ENCODE measurements at places on chromosomes 7 and 10.

DNA sequence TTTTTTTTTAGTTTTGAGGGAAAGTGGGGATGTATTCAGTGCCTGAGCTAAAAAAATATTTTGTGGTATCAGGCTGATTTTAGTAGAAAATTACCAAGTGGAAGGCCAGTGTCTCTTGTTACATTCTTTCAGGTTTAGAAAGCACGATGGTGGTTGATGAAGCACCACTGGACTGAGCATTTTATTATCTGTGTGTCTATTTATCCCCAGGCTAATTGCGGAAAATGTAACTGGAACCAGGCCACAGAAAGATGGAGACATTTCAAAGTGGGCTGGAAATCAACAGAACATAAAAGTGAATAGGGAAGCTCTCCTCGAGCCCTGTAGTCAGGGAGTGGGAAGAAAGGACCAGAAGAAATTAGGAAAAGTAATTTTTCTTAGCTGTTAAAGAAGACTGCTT is 261.0 kb downstream of the STK31 start:
- DNase-seq: no peak

GRCh38 chr10:78844960-78845607 is 223.7 kb upstream of the ZMIZ1 start:
- DNase-seq: no peak

DNA sequence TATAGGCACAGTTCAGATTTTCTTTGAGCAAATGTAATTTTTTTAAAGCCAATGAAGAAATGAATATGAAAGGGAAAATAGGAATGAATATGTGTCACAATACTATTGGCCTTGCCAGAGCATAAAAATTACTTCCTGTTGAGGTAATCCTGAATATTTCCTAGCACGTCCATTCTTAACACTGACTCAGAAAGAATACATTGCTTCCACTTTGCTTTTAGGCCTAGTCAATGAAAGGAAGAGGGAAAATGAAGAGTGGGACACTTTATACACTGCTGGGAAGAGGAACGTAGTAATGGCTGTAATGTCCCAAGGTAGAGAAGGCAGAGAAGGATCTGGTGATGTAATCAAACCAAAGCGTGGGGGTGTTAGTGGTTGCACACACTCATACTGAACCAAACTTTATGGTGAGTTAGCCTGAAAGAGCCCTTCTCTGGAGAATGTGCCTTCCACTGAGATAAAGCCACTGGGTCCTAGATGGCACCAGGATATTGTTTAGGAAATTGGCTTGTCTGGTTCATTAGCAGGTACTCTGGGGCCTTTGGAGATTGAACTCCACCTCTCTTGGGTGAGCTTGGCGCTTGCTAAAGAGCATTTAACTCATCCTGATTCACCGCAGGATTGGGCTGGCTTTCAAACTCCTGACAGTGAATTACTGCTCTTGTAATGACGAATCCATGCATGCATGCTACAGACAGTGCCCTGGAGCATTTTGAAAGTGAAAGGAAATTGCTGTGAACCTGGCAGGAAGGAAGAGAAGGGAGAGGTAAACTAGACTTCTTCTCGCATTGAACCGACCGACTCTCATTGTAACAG is 254.9 kb downstream of the KIAA1217 start:
- no peak for DNase-seq

GRCh38 chr7:96838481-96838880 is 128.8 kb upstream of the SEM1 start:
- DNase-seq: no peak

- DNase-seq: no peak
These were observed 269.7 kb downstream of the ZMYND11 start for GRCh38 chr10:404991-405390.

GRCh38 chr7:123746931-123747488 is 1.8 kb downstream of the WASL start:
- no peak for DNase-seq

GRCh38 chr7:92834507-92835260 is 1.7 kb downstream of the CDK6 start:
- no peak for DNase-seq

DNA sequence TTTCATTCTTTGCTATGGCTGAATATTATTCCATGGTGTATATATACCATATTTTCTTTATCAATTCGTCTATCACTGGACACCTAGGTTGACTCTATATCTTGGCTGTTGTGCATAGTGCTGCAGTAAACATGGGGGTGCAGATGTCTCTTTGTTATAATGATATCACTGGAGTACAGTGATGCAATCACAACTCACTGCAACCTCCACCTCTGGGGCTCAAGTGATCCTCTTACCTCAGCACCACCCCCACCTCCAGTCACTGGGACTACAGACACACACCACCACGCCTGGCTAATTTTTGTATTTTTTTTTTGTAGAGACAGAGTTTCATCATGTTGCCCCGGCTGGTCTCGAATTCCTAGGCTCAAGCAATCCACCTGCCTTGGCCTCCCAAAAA is 15.6 kb downstream of the KLHL7 start:
- no peak for DNase-seq

DNA sequence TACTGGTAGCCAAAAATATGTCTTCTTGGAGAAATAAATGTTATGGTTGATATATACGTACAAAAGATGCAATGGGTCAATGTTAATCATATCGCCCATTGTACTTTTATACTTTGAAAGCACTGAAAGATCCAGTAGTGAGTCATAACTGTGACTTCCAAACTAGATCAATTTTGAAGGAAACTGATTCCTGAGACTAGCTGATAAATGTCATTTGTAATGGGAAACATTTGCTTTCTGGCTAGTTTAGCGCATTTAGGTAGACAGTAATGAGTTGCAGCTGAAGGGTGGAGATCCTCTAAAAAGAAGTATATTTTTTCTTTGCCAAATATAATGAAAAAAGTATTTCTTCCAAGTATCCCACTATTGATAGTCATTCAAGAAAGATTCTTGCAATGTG is 53.5 kb upstream of the ARHGAP21 start:
- no peak for DNase-seq

DNA sequence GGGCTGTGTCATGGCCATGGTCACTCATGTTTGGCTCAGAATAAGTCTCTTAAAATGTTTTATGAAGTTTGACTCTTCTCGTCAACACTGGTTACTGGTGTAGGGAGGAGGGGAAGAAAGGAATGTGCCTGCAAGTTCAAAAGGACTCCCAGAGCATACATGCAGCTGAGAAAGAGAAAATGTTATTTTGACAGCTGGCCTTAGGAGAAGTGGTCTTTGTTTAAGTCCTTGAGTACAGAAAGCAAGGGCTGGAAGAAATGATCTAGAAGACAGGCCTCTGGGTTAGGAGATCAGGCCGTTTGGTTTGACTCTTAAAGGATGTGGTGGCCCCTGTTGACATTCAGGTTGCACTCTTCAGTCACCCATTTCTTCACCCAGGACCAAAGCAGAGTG is 245.5 kb downstream of the REEP3 start:
- DNase-seq: no peak
